ENCODE measurements at places on chromosomes 16 and 17.
A peak's percentile ranks its signal among the peaks of the same experiment; 100 is the strongest.

- DNase-seq, result no peak
Observed at GRCh38 chr16:47921535-47921934, 234.3 kb downstream of the ABCC12 start.

DNA sequence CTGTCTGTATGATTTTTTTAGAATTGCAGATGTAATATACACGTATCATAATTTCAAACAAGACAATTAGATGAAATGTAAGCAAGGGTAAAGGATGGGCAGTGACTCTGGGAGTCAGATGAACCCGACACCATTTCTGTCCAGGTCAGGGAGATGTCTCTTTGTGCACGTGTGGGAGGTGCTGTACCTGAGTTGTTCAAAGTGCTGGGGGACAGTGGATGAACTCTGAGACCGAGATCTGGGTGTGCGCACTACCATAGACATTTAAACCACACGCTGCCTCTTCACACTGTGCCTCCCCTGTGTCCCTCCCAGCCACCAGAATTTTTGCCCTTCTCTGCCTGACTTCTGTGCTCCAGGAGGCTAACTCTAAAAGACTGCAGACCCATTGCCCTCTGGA lies 5.9 kb upstream of the RGS9 start:
- DNase-seq, result no peak

GRCh38 chr17:73770115-73770848 lies 126.0 kb upstream of the SDK2 start:
- peak; percentile 88 for DNase-seq

DNA sequence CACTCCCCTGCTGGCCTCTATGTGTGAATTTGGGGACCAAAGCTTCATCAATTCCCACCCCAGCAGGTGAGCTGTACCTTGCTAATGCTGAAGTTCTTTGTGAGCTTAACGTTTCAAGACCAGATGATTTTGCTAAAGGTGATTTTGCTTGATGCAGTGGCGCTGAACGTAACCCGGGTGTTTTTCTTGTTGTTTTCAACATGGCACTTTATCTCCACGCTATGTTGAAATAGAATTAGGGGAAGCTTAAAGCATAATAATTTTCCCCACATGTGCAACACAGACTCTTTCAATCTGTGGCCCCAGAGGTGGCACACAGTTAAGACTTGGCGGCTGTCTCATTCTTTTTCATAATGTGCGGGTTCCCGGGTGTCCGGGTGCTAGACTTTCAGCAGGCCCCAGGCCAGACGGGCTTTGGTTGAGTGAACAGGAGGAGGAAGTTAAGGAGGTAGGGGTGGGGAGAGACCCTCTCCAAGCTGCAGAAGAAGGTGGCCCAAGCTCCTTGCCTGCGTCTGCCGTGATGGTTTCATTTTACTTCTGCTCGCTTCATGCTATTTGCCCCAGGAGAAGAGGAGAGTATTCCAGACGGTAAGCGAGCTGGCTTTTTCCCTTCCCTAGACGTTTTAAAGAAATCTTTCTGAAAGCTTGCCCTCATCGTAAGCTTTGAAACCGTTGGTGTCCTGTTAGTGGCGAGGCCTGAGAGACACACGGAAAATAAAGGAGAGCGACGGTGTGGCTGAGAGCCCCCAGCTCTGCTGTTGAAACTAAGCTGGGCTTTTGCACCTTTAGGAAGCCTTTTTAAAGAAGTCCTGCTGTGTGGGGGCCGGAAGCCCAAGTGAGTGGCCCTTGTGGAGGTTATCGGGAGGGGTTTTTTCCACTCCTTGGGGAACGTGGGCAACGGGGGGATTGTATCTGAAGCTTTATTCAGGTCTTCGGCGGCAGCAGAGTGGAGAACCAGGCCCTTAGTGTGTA lies 4.2 kb downstream of the FOXC2 start:
- no peak for DNase-seq

DNA sequence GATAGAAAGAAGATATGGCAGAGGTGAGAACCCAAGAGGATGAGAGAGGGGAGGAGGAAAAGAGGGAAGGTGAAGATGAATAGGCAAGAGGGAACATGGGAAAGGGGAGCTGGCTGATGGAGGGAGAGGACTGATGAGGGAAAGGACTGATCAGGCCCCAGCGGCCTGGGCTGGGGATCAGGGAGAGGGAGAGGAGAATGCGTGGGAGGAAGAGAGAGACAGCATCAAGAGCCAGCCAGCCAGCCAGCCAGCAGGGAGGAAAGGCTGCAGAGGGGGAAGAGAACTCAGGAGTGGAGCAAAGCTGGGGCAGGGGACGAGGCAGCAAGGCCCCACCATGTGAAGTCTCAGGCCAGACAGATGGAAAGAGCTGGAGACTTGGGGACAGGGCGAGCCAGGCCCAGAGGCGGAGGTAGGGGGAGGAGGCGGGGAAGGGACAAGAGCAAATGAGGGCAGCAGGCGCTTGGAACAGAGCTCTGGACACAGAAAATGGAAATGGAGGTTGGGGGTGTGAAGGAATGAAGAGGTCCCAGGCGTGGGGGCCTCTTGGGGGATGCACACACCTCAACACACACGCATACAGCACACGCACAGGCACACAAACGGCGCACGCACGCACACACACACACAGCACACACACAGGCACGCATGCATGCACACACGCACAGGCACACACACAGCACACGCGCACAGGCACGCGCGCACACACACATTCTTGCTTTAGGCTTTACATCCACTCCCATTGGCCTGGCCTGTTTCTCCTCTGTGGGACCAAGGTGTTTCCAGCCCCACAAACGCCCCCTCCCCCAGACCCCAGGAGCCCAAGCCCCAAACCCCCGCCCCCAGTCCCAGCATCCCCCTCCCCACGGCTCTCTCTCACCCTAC lies 12.3 kb downstream of the DLG4 start:
- no peak for DNase-seq

DNA sequence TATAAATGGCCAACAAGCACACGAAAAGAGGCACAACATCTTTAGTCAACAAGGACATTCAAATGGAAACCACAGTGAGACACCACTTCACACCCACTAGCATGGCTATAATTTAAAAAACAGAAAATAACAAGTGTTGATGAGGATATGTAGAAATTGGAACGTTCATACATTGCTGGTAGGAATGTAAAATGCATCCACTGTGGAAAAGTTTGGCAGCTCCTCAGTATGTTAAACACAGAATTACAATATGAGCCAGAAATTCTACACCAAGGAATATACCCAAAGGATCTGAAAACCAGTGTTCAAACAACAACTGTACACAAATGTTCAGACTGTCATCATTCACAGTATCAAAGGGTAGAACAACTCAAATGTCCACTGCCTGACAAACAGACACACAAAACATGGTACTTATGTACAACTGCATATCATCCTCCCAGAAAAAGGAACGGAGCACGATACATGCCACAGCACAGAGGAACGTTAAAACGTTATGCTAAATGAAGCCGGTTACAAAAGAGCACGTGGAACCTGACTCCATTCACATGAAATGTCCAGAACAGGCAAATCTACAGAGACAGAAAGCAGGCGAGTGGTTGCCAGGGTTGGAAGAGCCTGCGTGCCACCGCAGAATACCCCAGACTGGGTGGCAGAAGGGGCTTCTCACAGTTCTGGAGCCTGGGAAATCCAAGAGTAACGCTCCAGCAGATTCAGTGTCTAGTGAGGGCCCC lies 32.8 kb upstream of the METRNL start:
- DNase-seq, result no peak
